ENCODE measurements at places on chromosomes 1 and 21.

DNA sequence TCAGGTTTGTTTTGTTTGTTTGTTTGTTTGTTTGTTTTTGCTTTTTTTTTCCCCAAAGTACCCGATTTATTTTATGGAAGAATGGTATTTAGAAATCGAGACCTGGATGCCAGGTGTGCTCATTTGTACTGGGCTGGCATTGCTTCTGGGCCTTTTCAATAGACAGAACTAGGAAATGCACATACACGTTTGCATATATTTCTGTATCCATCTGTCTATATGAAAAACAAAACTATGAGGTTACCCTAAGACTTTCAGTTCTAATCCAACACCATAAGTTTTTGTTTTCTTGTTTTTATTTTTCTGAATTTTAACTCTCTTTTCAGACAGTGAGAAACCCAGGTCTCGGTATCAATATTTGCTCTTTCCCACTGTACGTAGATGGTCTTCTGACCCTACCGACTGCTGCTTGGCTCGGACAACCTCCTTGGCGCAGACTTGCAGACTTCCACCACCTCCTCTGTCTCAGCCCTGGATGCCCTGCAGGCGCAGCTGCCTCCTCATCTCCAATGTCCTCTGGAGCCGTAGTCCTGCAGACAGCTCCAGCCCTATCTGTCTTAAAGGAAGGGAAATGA, 171.7 kb downstream of the NEK7 start:
- no peak for DNase-seq

DNA sequence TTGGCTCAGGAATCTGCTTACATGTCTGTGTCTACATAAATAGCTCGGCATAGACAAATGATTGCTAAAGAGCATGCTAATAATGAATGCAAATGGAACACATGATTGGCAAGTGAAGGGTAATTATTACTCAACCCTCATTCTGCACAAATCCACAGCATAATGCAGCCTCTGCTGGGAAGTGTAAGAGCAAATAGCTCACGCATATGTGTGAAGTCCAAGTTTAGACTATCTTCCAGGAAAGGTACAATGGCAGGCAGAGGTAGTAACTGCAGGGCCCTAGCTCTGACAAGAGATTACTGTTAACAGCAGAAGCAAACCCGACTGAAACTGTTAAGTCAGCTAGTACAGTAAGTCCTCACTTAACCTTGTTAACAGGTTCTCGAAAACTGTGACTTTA, 7.0 kb upstream of the IL6R start:
- no peak for DNase-seq

- DNase-seq = no peak
These were observed 60.1 kb upstream of the PTGS2 start for GRCh38 chr1:186740324-186740723.

DNA sequence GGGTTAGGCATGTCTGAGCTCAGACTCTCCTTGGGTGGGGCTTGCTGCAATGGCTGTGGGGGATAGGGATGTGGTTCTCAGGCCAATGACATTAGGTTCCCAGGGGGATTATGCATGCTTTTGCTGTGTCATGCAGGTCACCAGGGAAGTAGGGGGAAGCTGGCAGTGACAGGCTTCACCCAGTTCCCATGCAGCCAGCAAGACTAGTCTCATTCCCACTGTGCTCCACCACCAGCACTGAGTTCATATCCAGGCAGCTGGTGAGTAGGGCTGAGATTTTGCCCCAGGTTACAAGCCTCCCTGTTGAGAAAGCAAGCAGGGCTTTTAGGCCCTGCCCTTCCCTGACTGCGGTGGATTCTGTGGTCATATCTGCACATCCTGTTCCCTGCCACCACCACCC, 32.1 kb upstream of the PLA2G5 start:
- DNase-seq = no peak

DNA sequence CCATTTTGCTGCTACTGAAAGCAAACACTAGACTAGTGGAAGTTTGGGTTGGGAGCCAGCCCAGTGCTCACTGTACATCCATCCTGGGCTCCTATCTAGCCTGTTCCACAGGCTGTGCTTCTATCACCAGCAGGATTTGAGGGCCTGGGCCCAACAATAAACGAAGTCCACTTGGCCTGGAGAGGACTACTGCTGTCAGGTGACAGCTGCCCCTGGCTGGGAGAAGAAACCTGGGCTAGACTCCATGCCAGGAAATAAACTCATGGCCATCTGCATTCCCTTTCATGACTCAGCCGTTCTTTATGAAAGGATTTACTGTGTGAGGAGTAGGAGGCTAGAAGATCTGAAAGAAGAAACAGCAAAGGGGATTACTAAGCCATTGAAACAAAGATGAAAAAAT, 35.5 kb downstream of the COLGALT2 start:
- DNase-seq = no peak

- no peak for DNase-seq
These were observed 29.8 kb upstream of the GALNT2 start for GRCh38 chr1:230037261-230037660.

DNA sequence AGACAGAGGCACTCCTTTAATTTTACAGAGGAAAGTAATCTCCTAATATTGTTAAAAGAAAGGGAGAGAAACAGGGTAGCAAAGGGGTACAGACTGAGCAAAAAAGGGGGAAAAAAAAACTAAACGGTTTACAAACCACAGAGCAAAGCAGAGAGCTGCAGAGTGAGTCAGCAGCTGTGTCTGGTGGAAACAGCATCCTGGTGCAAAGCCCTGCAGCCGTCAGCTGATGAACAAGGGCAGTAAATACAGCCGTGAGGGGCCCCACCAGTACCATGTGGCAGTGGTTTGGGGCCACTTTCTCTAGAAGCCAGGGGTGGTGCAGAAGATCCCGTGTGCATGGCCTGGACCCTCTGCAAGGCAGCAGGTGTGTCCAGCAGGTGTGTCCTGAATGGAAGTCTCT, 111.3 kb downstream of the ERG start:
- no peak for DNase-seq

DNA sequence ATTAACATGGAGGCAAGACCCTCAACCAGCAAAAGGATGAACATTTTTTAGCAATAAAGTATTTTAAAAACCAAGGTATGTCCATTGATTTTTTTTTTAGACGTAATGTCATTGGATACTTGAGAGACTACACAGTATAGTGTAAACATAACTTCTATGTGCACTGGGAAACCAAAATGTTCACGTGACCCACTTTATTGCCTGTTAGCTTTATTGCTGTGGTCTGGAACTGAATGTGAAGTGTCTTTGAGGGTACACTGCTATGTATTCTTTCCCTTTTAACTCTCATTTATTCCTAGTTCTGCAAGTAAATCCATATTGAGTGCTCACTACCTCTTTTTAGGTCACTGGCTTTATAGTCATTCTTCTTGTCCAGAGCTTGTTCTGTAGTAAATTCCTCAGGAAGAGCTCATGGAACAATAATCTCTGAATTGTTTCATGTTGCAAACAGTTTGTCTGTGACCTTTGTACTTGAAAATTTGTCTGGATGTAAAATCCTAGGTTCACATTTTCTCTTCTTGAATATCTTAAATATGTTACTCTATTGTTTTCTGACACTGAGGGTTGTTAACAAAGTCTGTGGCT, 20.6 kb downstream of the ABCD3 start:
- no peak for DNase-seq

DNA sequence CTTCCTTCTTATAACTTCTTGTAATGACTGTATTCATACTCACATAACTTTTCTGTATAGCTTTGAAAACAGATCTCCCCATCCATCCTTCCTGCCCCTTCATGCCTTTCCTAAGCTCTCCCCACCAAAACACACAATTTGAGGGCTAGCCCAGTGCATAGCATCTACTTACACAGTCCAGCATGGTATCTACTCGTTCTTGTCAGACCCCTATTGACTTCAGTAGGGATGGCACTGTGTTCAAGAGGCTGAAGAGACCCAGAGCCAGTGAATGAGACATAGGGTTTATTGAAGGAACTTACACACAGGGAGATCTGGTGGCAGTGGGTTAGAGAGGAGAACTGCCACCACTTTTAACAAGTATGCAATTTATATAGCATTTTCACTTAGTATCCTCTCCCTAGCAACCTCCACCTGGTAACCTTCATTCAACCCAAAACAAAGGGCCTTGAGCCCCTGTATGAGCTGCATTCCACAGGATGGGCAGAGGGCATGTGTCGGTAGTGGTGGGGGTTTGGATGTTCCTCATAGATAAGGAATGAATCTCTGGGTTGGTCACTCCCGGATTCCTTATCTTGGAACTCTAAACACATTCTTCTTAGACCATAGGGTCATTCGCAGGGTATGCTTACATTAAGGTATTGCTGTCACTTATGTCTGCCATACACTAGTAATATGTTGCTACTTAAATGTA, 64.9 kb upstream of the GNG12 start:
- DNase-seq = no peak

DNA sequence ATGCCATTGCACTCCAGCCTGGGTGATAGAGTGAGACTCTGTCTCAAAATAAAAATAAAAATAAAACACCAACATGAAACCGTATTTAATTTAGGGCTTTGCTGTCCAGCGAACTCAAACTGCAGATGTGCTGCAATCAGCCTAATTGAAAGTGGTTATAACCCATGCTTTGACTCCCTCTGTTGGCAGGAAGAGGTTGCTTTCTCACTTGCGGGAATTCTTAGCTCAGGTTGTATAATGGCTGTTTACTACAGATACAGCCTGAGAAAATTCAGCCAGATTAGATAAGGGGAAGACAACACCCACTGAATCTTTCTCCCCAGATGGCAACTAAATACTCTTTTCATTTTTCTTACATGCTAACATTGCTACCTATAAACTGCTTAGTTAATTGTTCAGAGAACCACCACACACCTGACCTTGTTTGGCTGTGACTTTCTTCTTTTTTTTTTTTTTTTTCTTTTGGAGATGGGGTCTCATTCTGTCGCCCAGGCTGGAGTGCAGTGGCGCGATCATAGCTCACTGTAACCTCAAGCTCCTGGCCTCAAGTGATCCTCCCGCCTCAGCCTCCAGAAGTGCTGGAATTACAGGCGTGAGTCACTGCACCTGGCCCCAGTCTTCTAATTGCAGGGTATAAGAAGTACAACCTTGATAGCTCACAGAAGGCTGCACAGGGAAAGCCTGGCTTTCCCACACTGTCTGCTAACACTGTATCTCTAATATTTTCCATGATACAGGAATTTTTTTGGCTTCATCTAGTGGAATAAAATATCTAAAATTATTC, 34.6 kb downstream of the DNTTIP2 start:
- peak; percentile 67 for DNase-seq

DNA sequence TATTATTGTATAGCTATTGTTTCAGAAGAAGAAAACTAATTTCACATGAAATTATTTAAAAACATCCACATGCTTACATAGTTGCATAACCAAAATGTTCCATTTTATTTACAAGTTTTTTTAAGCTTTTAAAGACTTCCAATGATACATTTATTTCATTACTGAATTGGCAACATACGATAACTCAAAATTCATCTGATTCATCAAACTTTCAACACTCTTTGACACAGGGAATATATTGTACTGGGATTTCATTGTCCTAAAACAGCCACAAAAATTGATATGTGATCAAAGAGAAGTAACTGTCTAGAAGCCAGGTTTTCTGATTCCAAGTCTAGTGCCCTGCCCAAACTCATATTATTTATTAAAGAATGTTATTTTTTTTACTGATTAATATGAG, 131.4 kb upstream of the USP24 start:
- DNase-seq = no peak

GRCh38 chr21:34865400-34866241, 183.5 kb downstream of the RUNX1 start:
- DNase-seq = no peak

- no peak for DNase-seq
These were observed 216.8 kb upstream of the CXADR start for GRCh38 chr21:17295997-17296396.

- no peak for DNase-seq
These were observed 192.3 kb upstream of the ADGRL4 start for GRCh38 chr1:79198832-79199231.

DNA sequence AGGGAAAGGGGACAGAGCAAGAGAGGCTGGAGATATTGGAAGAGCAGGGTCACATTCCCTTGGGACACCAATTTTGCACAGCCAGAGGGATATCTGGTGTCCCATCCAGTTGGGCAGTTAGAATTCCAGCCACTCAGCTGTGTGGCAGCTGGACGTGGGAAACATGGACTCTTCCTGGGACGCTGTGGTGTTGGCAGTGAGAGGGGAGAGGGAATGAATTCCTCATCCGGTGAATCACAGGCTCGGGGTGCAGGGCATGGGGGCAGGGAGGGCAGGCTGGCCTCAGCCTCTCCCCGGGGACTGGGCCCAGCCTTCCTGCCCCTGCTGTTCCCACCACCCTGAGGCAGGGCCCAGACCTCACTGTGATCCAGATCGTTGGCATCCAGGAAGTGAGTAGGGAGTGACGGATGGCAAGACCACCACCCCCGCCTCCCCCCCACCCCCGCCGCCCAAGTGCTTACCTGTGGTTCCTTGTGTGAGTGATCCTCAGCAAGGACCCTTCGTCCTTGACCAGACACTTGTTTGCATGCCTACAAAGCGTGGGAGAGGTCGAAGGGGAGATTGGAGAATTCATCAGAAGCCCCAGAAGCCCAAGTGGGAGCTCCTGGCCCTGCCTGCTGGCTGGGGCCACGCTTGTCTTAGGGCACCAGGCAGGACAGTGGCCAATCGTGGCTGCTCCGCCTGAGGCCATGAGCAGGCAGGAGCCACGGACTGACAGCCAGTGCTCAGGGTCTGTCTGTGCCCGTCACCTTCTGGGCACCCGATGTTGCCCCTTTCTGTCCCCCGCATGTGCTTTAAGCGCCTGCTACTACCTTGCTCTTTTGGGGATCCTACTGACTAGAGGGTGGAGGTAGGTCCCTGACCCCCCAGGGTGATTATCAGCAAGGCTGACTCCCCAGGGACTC, 8.7 kb downstream of the WNT3A start:
- no peak for DNase-seq

GRCh38 chr1:228833911-228834688, 98.8 kb downstream of the RHOU start:
- DNase-seq = no peak

DNA sequence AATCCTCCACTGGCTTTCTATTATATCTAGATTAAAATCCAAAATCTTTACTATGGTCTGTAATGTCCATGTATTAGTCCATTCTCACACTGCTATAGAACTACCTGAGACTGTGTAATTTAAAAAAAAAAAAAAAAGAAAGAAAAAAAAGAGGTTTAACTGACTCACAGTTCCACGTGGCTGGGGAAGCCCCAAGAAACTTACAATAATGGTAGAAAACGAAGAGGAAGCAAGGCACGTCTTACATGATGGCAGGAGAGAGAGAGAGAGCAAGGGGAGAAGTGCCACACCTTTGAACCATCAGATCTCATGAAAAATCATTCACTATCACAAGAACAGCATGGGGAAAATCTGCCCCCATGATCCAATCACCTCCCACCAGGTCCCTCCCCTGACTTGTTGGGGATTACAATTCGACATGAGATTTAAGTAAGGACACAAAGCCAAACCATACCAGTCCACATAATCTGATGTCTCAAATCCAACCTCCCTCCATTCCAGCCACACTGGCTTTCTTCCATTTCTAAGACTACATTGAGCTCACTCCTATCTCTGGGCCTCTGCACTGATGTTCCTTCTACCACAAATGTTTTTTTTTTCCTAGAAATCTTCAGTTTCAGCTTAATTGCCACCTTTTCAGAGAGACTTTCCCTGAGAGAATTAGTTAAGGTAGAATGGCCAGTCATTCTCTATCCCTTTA, 92.4 kb downstream of the EIF4G3 start:
- no peak for DNase-seq

- no peak for DNase-seq
These were observed 13.9 kb upstream of the CTSE start for GRCh38 chr1:206037581-206037980.
